Stimulated activated CD4-positive, alpha-beta T cell treated with anti-CD3 and anti-CD28 coated beads, Interleukin-1b, Interleukin-23, amount 100 ng/mL, for 4 hours (primary cell): ENCODE measurements at places on chromosomes 12 and 14.

DNA sequence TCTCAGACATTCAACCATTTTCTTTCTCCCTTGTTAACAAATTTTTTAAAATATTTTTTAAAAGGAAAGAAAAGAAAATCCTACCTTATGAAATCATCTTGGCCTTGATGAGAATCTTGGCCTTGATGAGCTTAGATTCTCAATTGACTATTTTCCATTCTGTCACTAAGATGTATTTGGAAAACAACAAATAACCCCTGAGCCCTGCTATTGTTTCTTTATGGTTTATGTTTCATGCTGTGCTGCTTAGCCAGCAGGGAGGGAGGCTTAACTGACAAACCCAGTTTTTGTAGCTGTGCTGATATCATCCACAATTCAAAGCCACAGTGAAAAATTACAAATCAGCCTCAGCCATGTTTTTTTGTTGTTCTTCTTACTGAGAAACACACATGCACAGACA is 404.1 kb downstream of the RAD51B start:
- no peak for DNase-seq

GRCh38 chr14:102949062-102949800 is 26.8 kb downstream of the AMN start:
- DNase-seq = no peak

- DNase-seq = no peak
These were observed 16.9 kb downstream of the VPS37B start for GRCh38 chr12:122878780-122879612.

- no peak for DNase-seq
These were observed 27.6 kb upstream of the MAP3K9 start for GRCh38 chr14:70836946-70837345.

DNA sequence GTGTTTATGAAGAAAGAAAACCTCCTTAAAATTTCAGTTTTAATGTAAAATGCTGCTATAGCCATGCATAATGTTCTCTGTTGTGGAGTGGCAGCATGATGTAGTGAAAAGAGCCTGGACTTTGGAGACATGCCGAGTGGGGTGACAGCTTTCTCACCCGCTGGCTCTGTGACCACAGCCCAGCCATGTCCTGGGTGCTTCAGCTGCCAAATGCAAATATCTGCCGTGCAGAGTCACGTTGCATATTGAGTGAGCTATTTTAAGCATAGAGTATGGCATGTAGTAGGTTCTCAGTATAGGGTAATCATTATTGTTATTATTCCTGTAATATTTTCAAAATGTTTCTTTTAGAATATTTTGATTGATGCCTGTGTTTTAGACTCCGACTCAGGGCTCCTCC is 15.5 kb upstream of the TCTN2 start:
- DNase-seq = no peak

DNA sequence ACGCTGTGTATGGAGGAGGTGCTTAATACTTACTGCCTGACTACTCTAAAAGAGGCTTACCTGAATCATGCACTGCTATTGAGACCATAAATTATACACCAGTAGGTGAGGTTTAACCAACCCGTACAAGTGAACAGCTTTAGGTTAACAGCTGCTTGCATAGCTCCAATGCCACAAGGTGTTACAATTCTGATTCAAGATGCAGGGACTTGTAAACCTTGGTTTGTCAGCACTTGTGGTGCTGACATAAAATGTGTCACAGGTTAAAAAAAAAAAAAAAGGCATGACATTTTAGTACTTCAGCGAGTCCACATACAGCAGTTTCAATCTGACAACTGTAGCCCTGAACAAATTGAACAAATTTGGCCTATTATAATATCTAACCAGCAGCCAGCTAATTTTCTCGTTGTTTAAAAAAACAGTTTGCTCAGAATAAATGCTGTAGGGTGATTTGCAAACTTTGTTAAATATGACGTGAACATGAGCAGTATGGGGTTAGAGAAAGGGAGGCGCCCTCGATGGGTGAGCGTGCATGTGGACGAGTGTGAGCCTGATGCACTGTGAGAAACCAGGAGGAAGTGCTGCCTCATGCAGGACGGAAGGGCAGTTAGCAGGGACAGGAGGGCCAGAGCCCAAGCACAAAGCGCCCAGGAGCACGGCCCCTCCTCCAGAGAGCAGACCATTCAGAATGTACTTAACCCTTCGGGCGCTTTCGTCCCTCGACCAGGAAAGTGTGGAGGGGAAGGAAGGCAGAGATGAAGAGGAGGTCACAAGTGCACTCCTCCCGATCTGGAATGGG is 44.7 kb downstream of the TCHP start:
- DNase-seq = no peak

DNA sequence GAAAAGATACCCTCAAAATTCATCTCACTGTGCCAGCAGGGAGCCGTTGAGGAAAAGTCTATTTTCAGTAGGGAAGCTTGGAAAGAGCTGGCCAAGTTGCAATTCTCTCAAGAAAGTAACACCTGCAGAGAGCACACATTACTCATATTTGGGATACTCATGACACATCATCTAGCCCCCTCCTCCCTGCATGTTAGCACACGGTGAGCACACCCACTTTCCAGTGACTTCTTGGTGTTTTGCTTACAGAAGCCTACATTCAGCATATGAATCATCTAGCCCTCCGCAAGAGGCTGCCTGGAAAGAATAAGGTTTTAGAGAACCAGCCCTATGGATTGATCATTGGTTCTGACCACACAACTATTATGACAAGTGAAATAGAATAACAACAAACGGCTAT is 124.5 kb downstream of the PTPRO start:
- no peak for DNase-seq

DNA sequence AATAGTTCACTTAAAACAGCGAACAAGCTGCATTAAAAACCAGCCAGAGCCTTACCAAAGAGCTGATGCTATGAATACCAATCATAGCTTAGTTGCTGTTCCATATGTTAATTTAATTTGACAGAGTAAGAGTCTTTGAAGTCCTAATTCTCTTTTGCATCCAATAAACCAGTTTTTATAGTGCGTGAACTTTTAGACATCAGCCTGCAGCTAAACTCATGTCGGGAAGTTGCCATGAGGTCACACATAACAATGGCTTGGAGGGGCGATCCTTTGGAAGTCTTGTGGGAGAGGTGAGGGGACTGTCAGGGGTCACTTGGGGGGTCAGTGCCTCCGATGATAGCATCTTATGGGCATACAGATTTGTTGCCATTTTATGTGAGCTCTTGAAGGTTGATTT is 81.7 kb downstream of the HMGA2 start:
- no peak for DNase-seq

DNA sequence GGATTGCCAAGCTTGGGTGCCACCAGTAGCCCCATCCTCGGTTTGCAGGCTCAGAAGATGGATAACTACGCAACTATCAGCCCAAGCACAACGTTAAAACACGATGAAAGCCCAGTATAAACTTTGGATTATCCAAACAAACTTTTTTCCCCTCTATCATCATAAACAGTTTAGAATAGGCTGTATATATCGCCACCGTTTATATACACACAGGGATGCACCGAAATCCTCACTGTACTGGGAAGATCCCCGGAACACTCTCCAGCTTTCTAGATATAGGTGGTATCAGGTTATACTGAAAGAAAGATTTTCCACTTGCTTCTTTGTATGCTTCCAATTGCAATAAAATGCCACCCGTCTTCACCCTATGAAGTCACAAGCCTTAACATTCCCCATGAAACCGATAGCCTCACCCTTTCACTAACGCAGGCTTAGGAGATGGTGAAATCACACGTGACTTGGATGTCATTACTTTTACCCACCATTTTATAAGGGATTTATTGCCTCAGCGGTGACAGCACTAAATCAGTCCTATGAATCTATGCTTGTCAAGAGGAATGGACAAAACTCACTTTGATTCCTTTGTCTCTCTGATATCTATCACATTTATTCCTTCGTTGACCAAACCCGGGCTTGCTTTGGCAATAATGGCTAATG is 207.6 kb upstream of the FOXN3 start:
- DNase-seq = no peak

DNA sequence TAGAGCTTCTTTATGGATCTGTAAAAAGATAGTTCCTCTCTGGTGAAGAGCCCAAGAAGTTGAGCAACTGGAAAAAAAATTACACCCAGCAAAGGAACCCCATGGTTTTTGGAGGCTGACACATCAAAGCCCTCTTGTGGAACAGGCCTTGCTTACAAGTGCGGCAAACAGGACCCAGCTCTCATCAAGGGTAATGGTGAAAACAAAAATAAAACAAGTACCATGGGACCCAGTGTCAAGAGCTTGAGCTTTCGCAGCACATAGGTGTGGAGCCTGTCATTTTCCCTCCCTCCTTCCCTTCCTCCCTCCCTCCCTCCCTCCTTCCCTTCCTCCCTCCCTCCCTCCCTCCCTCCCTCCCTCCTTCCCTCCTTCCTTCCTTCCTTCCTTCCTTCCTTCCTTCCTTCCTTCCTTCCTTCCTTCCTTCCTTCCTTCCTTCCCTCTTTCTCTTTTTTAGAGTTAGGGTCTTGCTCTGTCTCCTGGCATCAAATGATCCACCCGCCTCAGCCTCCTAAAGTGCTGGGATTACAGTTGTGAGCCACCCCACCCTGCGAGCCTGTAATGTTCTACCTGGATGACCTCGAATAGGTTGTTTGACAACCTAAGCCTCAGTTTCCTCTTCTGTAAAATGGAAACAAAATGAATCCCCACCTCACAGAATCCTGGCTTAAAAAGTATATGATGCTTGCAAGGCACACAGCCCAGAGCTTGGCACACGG is 114.3 kb upstream of the RPH3A start:
- no peak for DNase-seq

DNA sequence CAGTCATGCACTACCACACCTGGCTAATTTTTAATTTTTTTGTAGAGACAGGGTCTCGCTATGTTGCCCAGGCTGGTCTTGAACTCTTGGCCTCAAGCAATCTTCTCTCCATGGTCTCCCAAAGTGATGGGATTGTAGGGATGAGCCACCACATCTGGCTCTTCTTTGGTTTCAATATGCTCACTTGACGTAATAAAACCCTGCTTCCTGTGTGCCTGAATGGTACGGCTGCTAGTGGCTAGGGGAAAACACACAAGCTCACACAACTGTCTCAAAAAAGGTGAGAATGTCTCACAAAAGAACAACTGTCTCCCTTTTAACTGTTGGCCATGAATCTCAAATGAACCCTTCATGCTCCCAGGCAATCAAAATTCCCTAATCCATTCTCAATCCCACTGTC is 15.0 kb downstream of the C1S start:
- no peak for DNase-seq

DNA sequence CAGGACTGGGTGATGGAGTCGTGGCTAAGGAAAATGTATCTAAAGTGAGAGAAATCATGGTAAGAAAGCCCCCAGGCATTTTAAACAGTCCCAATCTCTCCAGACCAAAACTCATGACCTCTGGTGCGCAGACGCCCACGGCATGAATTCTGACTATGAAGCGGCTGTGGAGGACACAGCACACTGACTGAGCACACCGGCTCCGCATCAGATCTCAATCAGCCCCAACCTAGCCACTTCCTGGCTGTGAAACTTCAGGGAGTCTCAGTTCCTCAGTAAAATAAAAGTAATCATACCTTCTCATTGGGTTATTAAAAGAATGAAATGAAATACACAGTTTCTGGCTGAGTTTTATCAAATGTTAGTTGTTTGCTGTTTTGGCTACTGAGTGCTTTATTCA is 38.7 kb downstream of the SETD3 start:
- DNase-seq = no peak

DNA sequence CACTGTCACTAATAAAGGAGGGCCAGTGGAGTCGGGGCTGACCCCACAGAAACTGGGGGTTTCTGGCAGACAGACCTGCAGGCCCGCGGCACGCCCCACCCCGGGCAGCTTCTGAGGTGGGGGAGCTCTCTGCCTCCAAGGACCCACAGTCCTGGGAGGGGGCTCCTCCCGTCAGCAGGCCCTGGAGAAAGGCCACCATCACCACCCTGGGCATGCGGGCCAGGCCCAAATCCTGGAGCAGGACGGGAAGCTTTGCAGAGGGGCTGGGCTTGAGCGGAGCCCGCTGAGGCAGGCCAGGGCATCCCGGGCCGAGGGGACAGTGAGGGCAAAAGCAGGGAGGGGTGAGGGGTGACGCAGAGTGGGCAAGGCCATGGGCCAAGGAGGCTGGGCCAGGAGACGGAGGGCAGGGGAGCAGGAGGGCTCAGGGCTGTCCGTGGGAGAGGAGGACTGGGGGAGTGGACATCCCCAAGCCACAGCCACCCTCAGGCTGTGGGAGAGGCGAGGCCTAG is 11.1 kb upstream of the GPR132 start:
- no peak for DNase-seq

GRCh38 chr14:92099802-92100201 is 6.6 kb downstream of the ATXN3 start:
- DNase-seq = no peak

- DNase-seq = no peak
These were observed 124.3 kb downstream of the RASSF9 start for GRCh38 chr12:85711735-85712390.
